Activated CD4-positive, alpha-beta T cell treated with anti-CD3 and anti-CD28 coated beads for 24 hours (primary cell): ENCODE measurements at places on chromosomes 13 and 19.
A peak's percentile ranks its signal among the peaks of the same experiment; 100 is the strongest.

- no peak for DNase-seq
These were observed 129.3 kb upstream of the SPACA7 start for GRCh38 chr13:112246731-112247470.

DNA sequence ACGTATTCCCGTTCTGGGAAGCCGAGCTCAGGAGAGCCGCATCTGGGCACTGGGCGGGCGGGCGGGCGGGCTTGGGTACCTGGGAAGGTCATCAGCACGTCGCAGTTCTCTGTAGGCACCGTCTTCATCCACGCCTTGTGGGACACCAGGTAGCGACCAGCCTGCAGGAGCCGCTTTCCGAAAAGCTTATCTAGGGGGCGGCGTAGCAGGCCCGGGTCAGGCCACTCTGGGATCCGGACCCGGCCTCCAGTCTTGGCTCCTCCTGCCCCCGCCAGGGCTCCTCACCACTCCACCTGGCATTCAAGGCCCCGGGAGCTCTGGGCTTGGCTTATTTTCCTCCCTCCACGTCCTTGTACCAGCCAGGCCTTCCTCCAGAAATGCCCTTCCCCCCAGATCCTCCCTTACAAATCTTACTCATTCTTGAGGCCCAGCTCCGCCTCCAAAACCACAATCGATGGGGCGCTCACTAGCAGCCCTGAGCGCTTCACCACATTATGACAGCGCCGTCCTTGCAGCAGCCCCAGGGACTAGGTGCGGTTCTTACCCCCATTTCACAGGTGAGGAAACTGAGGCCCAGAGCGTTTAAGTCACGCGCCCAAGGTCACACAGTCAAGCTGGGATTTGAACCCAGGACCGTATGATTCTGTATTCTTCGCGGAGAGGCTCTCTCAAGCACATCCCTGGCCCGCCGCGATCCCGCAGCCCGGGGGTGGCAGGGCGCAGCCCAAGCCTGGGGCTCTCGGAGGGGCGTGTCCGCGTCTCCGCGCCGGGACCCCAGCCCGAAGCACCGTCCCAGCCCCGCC lies 843 bp downstream of the ANO8 start:
- peak; percentile 63 for DNase-seq

- DNase-seq = no peak
These were observed 21.4 kb downstream of the LCP1 start for GRCh38 chr13:46160471-46161066.

GRCh38 chr19:30690935-30691818 lies 319.0 kb downstream of the ZNF536 start:
- DNase-seq = no peak

GRCh38 chr19:50728084-50728737 lies 5.0 kb downstream of the CLEC11A start:
- DNase-seq = peak; percentile 77

GRCh38 chr13:51923983-51924539 lies 62.3 kb downstream of the CCDC70 start:
- no peak for DNase-seq

GRCh38 chr19:33245948-33246708 lies 20.5 kb upstream of the SLC7A10 start:
- no peak for DNase-seq

GRCh38 chr13:68173111-68173510 lies 943.0 kb upstream of the PCDH9 start:
- no peak for DNase-seq

DNA sequence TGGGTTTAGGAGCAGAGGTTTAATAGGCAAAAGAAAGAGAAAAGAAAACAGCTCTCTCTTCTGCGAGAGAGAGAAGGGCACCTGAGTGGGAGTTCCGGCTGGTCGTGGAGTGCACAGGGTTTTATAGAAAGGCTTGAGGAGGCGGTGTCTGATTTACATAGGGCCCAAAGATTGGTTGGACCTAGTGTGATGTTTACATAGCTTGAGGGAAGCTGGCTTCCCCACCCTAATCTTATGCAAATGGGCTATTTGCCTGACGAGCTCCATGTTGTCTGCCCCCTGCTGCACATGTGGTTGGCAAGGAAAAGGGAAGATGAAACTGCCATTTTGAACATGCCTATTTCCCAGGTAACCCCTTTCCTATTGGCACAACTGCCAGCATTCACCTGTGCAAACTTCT lies 21.5 kb upstream of the MEDAG start:
- DNase-seq = no peak

DNA sequence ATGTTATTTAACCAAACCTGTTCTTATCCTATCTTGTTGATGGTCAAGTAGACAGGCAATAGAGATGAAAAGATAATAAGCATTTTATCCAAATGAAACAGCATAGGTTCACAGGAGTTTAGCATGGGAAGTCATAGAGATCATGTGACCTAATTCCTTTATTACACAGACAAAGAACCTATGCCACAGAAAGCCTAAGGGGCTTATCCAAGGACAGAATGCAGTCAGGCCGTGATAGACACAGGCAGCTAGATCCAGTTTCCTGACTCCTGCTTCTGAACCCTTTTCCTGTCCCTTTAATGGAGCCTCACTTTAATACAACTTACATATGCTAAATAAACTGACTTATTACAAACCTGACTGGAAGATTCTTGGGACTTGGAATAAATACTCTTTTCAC lies 532.1 kb downstream of the IRS2 start:
- DNase-seq = no peak

DNA sequence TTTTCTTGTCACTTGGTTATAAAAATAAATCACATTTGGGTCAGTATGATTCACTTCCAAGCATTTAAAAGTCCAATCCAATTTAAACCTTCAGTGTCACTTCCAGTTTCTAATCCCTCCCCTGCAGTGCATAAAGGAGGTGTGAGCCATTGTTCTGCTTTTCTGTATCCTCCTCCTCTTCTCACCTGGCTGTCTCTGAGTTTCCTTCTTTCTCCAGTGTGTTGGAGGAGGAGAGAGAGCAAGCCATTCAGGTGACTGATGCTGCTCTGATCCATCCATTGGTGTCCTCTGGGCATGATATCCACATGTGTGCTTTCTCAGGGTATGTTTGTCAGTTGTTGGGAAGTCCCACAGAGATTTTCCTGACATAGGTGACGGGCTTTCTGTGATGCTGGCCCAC lies 1.2 kb downstream of the NUDT15 start:
- DNase-seq = no peak

DNA sequence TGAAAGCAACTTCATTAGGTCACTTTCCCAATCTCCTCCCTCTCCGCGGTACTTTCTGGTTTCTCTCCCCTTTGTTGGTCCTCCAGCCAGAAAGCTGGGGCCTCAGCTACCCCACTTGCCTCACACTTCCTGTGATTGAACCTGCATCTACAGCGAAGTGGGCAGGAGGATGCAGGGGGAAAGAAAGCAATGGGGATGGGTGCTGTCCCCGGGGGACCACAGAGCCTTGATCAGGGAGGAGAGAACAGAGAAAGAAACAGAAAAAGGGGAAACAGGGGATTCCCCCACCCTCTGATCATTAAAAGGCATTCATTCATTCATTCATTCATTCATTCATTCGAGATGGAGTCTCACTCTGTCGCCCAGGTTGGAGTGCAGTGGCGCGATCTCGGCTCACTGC lies 74.2 kb downstream of the TRPM4 start:
- no peak for DNase-seq

- DNase-seq = no peak
These were observed 8.2 kb downstream of the PROZ start for GRCh38 chr13:113166681-113167080.

GRCh38 chr13:96041326-96042110 lies 11.7 kb downstream of the UGGT2 start:
- DNase-seq = no peak

GRCh38 chr19:51044327-51044726 lies 9.5 kb upstream of the KLK12 start:
- DNase-seq = no peak

- DNase-seq = no peak
These were observed 7.5 kb upstream of the B3GLCT start for GRCh38 chr13:31192306-31192705.

DNA sequence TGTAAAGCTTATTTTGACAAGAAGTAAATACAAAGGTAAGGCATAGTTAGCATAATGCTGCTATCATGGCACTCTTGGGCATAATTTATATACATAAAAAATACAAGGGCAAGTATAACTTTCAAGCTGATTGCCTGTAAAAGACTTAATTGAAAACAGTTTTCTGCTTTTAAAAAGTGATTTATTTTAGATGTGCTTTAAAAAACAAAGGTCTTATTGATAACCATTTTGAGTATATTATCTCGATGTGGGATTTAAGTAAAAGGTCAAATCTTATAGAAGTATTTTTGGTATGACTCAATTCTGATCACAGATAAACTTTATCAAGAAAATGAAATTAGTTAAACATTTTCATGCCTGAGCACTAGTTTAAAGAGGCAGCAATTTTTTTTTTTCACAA lies 175.8 kb downstream of the KCNRG start:
- no peak for DNase-seq

GRCh38 chr19:3950871-3951861 lies 18.3 kb downstream of the NMRK2 start:
- DNase-seq = no peak

DNA sequence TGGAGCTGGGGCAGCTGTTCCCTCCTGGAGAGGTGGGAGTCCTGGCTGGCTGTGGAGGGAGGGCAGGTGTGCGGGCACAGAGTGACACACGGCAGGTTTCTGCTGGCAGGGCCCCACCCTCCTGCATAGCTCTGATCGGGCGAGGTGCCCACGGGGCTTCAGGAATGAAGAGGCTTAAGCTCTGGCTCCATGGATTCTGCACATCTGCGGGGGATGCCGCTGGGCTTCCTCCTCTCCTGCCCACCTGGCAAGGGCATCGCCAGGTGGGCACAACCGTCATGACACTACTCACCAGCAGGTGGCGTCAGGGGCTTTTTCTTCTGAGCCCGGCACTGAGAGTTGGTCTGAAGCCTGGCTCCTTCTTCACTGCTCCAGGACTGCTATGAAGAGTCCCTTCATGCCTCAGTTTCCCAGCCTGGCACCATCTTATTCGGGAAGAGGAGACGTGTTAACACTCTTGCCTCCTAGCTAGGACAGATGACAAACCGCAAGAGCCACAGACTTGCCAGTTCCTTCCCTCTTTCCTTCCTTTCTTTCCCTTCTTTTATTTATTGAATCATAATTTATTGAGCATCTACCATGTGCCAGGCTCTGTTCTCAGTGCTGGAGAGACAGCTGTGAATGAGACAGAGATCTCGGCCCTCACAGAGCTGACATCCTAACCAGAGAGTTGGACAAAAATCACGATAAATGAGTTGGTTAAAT lies 15.2 kb upstream of the PAK4 start:
- peak; percentile 55 for DNase-seq

DNA sequence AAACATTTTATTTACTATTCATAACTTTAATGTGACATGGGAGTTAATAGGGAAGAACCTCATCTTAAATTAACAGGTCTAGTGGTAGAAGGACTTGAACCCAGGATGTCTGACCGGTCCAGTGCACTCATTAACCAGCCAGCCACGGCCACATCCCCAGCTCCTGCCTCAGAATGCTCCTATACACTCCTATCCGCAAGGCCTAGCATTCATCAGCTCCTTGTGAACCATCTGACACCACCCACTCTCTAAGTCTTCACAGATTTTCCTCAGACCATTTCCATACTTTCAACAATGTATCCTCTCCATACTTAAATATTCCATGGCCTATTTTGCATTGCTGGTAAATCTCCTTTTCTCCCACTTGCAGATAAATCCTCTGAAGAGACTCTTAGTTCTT lies 98.3 kb downstream of the KLF12 start:
- no peak for DNase-seq
